ENCODE measurements at places on chromosomes 3 and 15. TPM values are rescaled to one million over a fixed set of nuclear protein-coding genes. Genes with fewer than 3 reads are reported as not detected.

The ILDR1 gene
- total RNA-seq = not detected

DNA sequence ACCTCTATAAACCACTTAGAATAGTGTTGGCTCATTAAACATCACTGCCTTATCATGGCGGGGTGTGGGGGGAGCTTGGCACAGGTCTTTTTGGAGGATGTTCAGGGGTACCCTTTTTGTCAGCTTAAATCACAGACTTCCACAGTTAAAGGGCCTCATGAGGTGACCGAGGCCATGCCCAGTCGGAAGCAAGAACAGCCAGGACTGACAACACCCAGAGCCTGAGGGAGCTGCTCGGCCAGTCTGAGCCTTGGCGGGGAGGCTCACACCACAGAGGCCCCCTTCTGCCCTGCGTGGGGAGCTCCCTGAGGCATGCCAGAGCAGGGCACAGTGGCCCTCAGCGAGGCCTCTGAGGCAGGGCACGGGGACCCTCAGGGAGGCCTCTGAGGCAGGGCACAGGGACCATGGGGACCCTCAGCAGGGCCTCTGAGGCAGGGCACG lies 49.5 kb downstream of the UMPS start:
- peaks cover 33% of the 10 kb centered on the region for H3K4me1 ChIP-seq
- no peak overlapping the region for H3K4me3 ChIP-seq
- peak overlapping the region; percentile 71 for H3K27ac ChIP-seq

DNA sequence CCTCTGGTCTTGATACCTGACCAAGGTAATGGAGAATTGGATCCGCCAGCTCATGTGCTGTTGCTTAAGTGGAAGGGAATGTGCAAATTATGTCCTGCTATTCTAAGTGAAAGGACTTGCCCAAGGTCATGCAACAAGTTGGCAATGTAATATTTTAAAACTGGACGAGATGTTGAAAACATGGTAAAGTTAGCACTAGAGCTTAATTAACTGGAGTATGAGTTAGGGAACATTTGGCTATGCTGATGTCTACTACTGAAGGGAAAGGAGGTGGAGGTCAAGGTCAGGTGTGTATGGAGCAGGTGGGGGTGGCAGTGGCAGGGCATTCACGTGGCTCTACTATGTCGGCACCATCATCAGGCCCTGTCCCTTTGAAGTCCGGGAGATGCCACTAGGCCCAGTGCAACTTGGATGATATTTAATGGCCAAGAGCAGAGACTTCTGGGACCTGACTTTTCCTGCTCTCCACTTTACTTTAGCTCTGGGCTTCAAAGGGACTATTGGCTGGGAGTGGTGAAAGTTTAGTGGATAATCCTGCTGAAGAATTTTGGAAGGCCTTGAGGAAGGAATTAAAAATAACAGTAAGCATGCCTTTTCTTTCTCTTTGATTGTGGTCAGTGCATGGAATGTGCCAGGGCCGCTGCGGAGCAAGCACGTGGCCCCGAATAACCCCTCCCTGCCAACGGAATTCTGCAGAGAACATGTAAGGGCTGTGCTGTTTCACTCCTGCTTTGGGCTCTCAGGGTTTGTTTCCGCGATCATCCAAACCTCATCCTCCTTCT lies 14.9 kb downstream of the SMAD3 start:
- no peak overlapping the region for H3K4me3 ChIP-seq
- no peaks in the 10 kb centered on the region for H3K27me3 ChIP-seq
- peaks cover 65% of the 10 kb centered on the region for H3K36me3 ChIP-seq
- H3K27ac ChIP-seq = peak overlapping the region; percentile 65

GRCh38 chr3:18085429-18085828 lies 339.7 kb downstream of the SATB1 start:
- H3K4me1 ChIP-seq = no peaks in the 10 kb centered on the region
- no peak overlapping the region for H3K27ac ChIP-seq
- no peaks in the 10 kb centered on the region for H3K36me3 ChIP-seq
- H3K27me3 ChIP-seq = no peaks in the 10 kb centered on the region

DNA sequence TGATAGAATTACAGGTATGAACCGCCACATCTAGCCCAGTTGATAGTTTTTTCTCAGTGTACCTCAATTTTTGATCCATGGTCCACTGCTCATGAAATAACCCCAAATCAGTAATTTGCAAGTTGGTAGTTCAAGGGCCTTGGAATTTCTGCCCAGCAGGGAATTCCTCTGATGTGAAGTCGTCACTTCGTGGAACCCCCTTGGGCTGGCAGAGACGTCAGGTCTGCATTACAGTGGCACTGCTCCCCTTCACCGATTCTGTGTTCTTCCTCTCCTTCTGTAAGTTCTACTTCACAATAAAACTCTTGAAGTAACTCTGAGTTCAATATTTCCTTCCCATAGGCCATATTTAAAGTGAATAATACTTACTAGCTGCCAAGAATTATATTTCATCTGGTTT lies 881.0 kb downstream of the OTOL1 start:
- no peak for DNase-seq
- no peaks in the 10 kb centered on the region for H3K27me3 ChIP-seq
- H3K27ac ChIP-seq = no peak overlapping the region
- H3K4me1 ChIP-seq = no peaks in the 10 kb centered on the region
- no peaks in the 10 kb centered on the region for H3K36me3 ChIP-seq

DNA sequence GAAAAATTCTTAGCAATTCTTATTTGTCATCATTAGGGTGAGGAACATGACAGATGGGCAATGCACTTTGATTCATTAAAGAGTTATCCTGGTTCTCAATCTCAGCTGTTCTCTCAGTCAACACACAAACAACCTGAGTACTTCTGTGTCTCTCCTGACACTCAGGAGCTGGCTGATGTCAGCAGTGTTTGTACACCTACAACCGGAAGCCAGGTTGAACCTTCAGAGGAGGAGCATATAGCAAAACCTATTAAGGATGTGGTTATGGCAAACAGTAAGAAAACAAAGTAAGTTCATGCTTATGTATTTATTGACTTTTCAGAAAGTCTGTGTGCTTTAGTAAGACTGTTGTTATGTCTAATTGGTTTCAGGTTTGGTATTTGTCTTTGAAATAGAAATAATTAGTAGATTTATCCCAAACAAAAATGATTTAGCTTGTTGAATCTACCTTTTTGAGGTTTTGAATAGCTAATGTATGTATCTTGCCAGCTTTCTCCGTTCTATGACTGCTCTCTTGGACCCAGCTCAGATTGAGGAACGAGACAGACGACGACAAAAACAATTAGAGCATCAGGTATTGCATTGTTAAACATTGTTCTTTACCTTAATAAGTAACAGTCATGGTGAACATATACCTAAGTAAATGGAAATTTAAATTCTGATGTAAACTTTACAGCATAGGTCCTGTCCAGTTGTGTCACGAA lies 36.6 kb downstream of the CCDC66 start:
- DNase-seq = no peak
- H3K4me3 ChIP-seq = no peak overlapping the region
- no peak overlapping the region for H3K27ac ChIP-seq
- H3K4me1 ChIP-seq = peaks cover 10% of the 10 kb centered on the region
- H3K27me3 ChIP-seq = no peaks in the 10 kb centered on the region
- peaks cover 3% of the 10 kb centered on the region for H3K36me3 ChIP-seq

The COL6A6 gene
- total RNA-seq = not detected

GRCh38 chr3:177832880-177833279 lies 635.6 kb upstream of the TBL1XR1 start:
- no peak for DNase-seq
- H3K36me3 ChIP-seq = no peaks in the 10 kb centered on the region
- H3K4me1 ChIP-seq = peaks cover 17% of the 10 kb centered on the region
- H3K27me3 ChIP-seq = no peaks in the 10 kb centered on the region
- no peak overlapping the region for H3K4me3 ChIP-seq
- H3K27ac ChIP-seq = no peak overlapping the region

GRCh38 chr3:189588070-189588469 lies 43.1 kb upstream of the TP63 start:
- H3K4me1 ChIP-seq = no peaks in the 10 kb centered on the region
- DNase-seq = no peak

The STAB1 gene
- total RNA-seq = not detected

GRCh38 chr3:851098-851790 lies 241.6 kb upstream of the CNTN6 start:
- H3K27ac ChIP-seq = no peak overlapping the region
- H3K27me3 ChIP-seq = no peaks in the 10 kb centered on the region
- no peaks in the 10 kb centered on the region for H3K4me1 ChIP-seq
- DNase-seq = no peak

The PFN2 gene
- 256 TPM for total RNA-seq

- H3K4me3 ChIP-seq = no peak overlapping the region
- no peak overlapping the region for H3K27ac ChIP-seq
- DNase-seq = no peak
- H3K36me3 ChIP-seq = peaks cover 16% of the 10 kb centered on the region
- H3K27me3 ChIP-seq = no peaks in the 10 kb centered on the region
- H3K4me1 ChIP-seq = 0 out of 2 replicates have a peak, but pooled peaks cover 3% of the 10 kb centered on the region
Measured at GRCh38 chr3:48859206-48859605, 11.5 kb upstream of the PRKAR2A start.

DNA sequence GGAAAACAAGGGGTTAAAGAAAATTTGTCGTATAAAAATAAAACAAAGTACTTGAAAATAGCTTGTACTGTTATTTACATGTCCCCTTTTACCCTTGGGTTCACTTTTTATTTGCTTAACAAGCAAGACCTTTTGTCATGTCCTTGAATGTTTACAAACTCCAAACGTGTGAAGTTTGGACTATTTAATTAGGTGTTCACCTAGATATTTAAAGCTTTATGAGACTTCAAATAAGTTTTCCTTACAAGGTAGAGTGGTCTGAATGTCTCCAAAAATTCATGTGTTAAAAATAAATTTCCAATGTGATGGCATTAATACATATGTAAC lies 242.0 kb upstream of the TTC14 start:
- no peak overlapping the region for H3K27ac ChIP-seq
- no peak for DNase-seq
- no peaks in the 10 kb centered on the region for H3K27me3 ChIP-seq

DNA sequence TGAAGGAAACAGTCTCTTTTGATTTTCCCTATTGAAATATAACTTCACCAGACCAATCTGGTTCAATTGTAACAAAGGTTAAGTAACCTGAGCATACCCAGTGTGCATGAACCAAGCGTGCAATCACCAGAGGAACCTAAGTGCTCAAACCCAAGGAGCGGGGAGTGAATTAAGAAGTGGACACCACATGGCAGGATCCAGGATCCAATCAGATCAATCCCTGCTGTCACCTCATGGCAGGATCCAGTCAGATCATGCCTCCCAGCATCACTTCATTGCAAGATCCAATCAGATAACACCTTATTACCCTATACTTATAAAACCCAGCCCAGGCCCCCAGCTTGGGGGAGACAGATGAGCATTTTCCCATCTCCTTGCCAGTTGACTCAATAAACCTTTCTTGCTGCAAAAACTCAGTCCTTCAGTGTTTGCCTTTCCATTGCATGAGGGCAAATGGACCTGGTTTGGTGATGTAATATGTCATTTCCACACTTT lies 38.9 kb upstream of the RNU6-1 start:
- no peaks in the 10 kb centered on the region for H3K36me3 ChIP-seq
- no peaks in the 10 kb centered on the region for H3K4me1 ChIP-seq
- H3K27me3 ChIP-seq = peaks cover 9% of the 10 kb centered on the region
- no peak for DNase-seq
- no peak overlapping the region for H3K4me3 ChIP-seq
- no peak overlapping the region for H3K27ac ChIP-seq

DNA sequence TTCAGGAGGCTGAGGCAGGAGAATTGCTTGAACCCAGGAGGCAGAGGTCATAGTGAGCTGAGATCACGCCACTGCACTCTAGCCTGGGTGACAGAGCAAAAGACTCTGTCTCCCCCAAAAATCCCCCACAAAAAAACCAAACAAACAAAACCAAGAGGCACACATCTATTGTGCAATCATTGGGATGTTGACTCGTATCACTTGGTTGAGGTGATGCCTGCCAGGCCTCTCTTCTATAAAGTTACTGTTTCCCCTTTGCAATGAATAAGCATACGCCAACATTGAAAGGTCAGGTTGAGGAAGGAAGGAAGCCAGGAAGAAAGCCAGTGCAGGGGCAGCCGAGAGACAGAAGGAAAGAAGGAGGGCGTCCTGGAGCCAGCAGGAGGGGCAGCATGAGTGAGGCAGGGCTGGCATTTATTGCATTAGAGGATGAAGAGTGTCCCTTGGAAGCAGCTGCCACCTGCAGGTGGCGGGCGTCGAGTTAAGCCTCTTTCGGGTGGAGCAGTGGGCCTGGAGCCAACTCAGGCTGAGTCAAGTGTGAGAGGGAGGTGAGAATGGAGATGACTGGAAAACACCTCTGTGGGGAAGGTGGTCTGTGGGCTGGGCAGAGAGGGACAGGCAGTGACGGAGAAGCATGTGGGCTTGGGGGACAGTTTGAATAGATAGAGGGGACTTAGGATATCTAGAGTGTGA lies 8.3 kb upstream of the CSPG4 start:
- H3K36me3 ChIP-seq = no peaks in the 10 kb centered on the region
- no peaks in the 10 kb centered on the region for H3K27me3 ChIP-seq
- DNase-seq = no peak
- no peak overlapping the region for H3K4me3 ChIP-seq

DNA sequence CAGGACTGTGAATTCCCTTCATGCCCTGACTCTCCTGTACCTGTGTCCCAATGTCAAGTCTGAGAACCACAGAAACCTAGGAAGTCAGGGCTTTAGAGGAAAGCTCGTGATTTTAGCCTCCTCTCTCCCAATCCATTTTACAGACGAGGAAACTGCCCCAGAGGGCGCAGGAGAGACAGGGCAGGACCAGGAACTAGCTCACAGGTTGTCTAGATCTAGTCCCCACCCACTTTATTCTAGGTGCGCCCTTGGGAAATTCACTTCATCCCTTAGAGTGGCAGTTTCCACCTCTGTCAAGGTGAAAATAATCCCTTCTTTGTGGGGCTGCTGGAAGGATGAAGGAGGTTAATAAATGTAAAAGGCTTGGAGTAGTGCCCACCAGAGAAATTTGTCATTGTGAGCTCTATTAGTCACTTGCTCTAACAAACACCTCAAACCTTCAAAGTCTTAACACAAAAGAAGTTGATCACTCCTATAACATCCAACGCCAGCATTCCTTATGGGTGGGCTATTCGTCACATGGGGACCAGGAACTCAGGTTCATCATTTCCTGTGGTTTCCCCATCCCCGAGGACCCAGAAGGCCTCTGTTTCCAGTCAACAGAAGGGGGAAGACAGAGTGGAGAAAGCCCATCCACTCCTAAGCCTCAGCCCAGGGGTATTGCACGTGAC lies 282.3 kb downstream of the XXYLT1 start:
- peaks cover 23% of the 10 kb centered on the region for H3K27me3 ChIP-seq
- H3K27ac ChIP-seq = no peak overlapping the region
- DNase-seq = no peak
- H3K36me3 ChIP-seq = no peaks in the 10 kb centered on the region
- H3K4me1 ChIP-seq = no peaks in the 10 kb centered on the region

- no peak overlapping the region for H3K4me3 ChIP-seq
- no peak for DNase-seq
- H3K27ac ChIP-seq = no peak overlapping the region
- H3K36me3 ChIP-seq = no peaks in the 10 kb centered on the region
- H3K4me1 ChIP-seq = no peaks in the 10 kb centered on the region
Measured at GRCh38 chr3:127915937-127916493, 983 bp downstream of the KBTBD12 start.

DNA sequence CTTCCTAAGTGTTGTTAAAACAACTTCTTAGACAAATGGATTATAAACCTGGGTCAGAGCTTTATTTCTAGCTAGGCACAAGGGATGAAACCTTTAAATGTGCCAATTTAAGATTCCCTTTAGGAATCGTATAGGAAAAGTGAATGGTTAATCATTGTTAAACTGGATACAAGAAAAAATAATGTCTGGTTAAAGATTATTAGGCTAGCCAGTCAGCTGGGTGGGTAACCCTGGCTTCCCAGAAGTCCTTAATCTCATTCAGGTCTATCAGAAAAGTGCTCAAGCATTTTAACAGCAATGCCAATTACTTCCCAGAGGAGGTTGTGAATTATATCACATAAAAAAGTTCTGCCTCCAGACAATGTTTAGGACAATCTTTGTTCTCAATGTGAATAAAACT lies 37.6 kb downstream of the NANOGP8 start:
- no peaks in the 10 kb centered on the region for H3K27me3 ChIP-seq
- H3K27ac ChIP-seq = no peak overlapping the region
- H3K4me3 ChIP-seq = no peak overlapping the region
- DNase-seq = no peak
